KG1 (cell line): ENCODE measurements at places on chromosomes 4 and X.

- peak; percentile 12 for DNase-seq
These were observed 17.5 kb upstream of the SH3KBP1 start for GRCh38 chrX:19904778-19905367.

GRCh38 chr4:43932448-43932847 lies 516.2 kb downstream of the KCTD8 start:
- no peak for DNase-seq

- no peak for DNase-seq
These were observed 180.5 kb upstream of the RBPJ start for GRCh38 chr4:26140150-26140898.

- no peak for DNase-seq
These were observed 1047.4 kb downstream of the FAM133A start for GRCh38 chrX:94721386-94721785.

DNA sequence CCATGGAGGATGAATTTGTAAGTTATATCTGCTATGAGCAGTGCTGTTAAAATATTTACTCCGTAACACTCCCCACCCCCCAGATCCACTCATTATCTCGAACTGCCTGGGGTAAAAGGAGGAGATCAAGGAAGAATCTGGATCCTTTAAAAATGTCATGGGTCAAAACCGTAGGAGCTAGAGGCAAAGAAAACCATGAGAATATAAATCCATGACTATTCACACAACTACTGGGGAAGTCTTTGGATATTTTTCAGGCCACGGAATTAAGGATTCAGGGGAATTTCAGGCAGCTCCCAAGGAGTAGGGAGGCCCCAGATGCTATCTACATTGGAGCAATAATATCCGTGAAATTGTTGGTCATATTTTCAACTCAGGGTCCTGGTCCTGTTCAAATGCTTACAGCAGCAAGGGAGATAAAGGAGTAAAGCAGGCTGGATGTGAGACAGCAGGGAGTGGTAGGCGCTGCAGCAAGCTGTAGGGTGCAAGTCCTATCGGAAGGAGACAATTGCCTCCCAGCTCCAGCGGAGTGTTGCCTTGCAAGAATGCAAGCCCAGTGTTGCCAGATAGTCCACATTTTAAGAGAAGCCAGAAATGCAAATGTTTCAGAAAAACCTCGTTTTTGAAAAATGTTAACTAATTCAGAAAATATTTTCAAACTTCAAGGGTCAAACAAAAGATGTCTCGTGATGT lies 116.2 kb upstream of the KIT start:
- no peak for DNase-seq

DNA sequence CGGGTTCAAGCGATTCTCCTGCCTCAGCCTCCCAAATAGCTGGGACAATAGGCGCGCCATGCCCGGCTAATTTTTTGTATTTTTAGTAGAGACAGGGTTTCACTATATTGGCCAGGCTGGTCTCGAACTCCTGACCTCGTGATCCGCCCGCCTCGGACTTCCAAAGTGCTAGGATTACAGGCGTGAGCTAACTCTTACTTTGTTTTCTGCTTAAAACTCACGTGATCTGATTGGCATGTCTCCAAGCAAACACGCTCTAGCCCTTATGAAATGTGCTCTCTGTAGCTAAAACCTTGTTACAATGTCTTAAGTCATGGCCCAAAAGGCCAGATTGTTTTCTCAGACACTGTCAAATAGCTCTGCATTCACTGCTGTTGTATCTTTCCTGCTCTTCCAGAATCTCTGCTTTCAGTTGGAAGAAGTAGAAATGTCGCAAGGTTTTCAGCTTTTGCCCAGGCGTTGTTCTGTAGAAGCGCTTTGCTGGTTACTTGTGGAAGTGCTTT lies 39.7 kb upstream of the OGT start:
- DNase-seq, result no peak

GRCh38 chr4:30776921-30777415 lies 56.8 kb downstream of the PCDH7 start:
- DNase-seq, result no peak

DNA sequence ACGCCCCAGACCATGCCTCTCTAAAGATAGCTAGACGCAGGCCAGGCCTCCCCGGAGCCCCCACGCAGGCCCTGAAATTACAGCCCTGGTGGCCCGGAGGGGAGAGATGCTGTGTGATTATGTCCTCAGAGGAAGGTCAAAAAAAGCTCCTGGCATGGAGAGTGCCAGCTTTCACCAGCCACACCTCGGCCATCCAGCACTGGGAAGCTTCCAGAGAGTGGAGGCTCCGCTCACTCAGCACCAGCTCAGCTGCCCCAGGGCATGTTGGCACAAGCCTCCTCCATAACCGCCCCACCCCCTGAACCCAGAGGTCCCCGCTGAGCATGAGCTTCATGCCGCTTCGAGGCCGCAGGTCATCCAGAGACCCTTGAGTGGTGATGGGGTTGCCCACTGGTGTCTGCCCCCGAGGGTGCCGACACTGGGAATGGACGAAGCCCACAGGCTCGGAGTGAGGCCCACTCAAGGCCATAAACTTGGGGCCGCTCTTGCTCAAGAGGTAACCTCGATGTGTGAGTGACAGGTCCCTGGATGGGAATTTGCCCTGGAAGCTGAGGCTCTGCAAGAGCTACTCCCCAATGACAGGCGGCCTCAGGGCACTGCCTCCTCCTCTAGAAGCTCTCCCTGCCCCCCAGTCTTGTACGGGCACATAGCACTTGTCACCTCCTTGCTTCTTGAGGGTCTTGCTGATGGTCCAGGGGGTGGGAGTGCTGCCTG lies 4.4 kb upstream of the BGN start:
- DNase-seq, result no peak

DNA sequence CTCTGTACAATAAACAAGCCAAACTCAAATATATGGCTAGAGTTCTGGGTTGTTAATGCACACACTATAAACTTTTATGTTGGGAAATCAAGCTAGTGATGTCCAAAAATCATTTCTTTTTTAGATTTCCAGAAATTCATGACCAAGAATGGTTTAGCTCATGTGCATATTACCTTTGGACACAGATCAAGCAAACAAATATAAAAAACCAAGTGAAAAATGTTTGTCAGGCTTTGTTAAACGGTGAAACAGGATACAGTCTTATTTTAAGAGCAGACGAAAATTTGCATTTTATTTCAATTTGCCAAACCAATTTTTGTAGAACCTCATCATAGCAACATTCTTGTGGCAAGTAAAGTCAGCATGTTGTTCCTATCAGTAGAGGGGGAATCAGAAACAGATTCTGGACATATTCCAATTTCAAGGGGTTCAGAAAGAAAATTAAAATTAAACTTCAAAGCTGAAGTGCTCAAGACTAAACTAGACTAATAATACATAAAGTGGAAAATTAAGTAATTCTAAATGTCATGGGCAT lies 413.6 kb downstream of the TRIML1 start:
- DNase-seq, result no peak

GRCh38 chrX:154333837-154334271 lies 38.3 kb downstream of the TKTL1 start:
- DNase-seq, result no peak

- DNase-seq, result no peak
These were observed 29.1 kb upstream of the GAB1 start for GRCh38 chr4:143307531-143307930.

GRCh38 chr4:164828955-164829354 lies 48.0 kb upstream of the APELA start:
- no peak for DNase-seq
